RCC 7860 (cell line): ENCODE measurements at places on chromosomes 4 and X.

GRCh38 chrX:53678667-53679066 is 7.9 kb downstream of the HUWE1 start:
- no peak for DNase-seq

- no peak for DNase-seq
Observed at GRCh38 chrX:43405191-43405590, 250.9 kb upstream of the MAOA start.

GRCh38 chr4:147843162-147843561 is 111.3 kb downstream of the ARHGAP10 start:
- DNase-seq = no peak

DNA sequence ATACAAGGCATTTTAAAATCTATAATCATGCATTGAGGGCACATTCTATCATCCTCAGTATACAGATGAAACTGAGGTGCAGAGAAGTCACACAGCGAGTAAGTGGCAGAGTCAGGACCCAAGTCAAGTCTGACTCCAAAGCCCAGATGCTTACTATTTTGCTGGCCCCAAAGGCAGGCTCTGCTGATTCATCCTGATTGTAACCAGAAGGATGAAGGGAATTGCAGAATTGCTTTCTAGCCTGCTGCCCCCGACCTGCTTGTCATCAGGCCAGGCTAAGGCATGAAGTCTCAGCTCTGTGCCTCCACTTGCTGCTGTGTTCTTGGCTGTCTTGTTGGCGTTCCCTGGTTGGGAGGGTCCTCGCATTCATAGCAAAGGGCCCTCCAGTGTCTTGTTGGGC is 62.7 kb downstream of the SLC9A6 start:
- no peak for DNase-seq

GRCh38 chrX:25015486-25016360 is at the start of gene ARX:
Gene ARX (minus strand): TSS chrX:25015965. CDS start chrX:25015737, 228 bp downstream.
- DNase-seq = no peak

DNA sequence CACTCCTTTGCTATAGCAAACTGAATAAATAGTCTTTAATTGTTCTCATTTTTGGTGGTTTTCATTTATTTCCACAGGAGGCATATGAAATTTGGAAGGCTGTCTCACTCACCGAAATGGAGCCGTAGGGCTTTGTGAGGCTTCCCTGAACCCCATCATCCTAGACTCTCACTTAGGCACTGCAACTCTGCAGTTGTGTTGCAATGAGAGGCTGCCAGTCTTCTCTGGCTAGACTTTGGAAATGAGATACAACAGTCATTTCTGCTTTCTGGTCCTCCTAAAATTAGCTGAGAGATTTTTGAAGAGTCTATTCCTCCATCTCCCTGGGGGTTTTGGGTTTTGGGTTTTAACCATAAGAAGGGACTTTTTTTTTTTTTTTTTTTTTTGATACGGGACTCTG is 146.5 kb downstream of the SH3BGRL start:
- DNase-seq = no peak
